HFFc6 (cell line): ENCODE measurements at places on chromosomes 12 and 14.
A peak's percentile ranks its signal among the peaks of the same experiment; 100 is the strongest.

- DNase-seq = peak; percentile 98
Measured at GRCh38 chr12:532908-533565, 73.3 kb downstream of the B4GALNT3 start.

DNA sequence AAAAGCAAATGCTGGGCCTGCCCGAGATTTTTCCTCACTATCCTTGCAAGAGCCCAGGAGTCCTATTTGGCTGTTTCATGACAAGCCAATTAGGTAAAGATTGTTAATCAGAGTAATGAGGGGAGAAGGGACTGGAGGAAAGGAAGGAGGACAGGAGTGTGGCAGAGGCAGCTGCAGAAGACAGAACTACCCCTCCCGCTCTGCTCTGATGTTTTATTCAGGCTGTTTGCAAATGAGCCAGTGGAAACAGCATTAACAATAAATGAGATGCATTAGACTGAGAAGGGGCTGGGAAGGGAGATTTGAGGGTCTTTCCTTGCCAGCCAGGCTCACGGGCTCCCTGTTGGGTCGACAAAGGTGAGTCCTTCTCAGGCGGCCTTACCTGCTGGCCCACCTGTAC lies 421.0 kb upstream of the CCDC196 start:
- DNase-seq = no peak

GRCh38 chr14:34256223-34256622 lies 205.8 kb downstream of the SPTSSA start:
- no peak for DNase-seq

- peak; percentile 43 for DNase-seq
Measured at GRCh38 chr12:116442946-116443345, 116.2 kb upstream of the MAP1LC3B2 start.

- DNase-seq = no peak
Measured at GRCh38 chr14:32306549-32306948, 22.5 kb upstream of the AKAP6 start.

- DNase-seq = no peak
Measured at GRCh38 chr12:47799357-47799955, 20.2 kb downstream of the HDAC7 start.

- DNase-seq = no peak
Measured at GRCh38 chr12:119154435-119154818, 24.3 kb upstream of the HSPB8 start.
